ENCODE measurements at places on chromosomes 5 and 9.

GRCh38 chr9:6759185-6759977 is 1.6 kb downstream of the KDM4C start:
- DNase-seq: no peak

DNA sequence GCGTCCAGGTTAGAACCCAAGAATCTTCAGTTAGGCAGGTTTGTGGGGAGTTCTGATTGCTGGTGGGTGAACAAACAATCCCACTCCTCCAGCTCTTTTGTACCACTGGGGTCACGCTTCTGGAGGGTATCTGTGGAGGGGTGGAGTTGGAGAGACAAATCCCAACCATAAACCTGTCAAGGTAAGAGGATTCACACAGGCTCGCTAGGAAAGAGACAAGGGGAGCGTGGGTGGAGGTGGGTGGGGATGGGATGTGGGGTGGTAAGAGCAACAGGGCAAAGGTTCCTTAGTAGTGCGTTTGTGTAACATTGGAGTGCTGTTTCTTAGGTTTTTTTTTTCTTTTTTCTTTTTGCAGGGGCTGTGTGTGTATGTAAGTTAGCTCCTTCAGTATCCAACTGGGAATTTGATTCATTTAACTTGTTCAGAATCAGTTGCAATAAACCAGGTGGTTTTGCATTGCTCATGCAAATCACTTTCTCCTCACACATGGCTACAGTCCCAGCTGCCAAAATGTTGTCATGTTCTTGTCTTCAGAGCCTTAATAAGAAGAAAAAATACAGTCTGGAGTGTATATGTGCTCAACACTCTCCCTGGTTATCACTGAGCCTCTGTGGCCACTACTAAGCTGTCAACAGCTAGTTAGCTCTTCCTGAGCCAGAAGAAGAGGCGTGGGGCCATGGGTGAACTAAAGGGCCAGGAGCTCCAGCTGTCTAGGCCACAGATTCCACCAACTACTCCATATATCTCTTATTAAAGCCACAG is 164.0 kb upstream of the RAD23B start:
- no peak for DNase-seq

- no peak for DNase-seq
Measured at GRCh38 chr5:10921160-10921559, 160.1 kb upstream of the DAP start.

- no peak for DNase-seq
Measured at GRCh38 chr9:85016384-85017006, 347.0 kb downstream of the NTRK2 start.

GRCh38 chr5:140108093-140109017 is 5.6 kb upstream of the PURA start:
- DNase-seq: no peak

DNA sequence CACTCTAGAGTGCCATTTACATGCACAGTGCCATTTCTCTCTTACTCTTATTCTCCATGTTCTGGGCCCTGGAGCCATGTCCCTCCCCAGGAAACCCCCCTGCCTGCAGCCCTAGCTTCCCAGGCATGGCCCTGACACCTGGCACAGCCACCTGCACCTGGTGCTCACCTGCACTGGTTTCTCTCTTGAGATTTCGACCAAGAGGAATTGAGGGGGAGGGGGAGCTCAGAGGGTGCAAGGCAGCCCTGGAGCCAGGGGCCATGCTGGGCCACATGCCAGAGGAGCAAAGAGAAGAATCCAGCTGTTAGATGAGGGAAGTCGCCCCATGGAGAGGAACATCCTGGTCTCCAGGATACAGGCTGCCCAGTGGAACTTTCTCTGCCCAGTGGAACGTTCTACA is 65.0 kb upstream of the RAPGEF1 start:
- DNase-seq: no peak

DNA sequence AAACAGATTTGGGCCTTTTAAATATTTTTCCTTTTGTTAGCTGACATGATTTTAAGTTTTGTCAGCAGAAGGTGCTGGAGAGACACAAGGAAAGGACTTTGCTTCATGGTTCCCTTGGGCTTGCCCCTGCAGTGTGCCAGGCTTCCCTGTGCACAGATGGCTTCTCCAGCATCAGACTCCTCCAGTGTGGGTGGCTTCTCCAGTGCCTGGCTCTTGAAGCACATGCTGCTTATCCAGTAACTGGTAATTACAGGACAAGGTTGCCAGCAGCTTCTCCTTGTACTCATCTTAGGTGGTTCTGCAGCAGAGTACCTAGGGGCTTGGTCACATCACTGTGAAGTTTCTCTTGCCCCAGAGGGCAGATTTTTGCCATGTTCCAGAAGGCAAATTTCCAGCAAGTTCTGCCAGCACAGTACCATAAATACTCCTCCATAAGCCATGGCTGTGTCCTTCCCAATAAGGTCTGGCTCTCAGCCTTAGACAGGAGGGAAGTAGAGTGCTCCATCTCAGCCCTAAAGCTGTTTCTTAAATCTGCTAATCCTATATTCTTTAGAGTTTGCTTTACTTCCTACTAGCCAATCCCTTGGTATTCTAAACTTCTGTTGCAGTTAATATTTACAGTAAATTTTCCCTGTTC is 62.4 kb downstream of the PJA2 start:
- no peak for DNase-seq
